Fibroblast of skin of scalp (primary cell): ENCODE measurements at places on chromosomes 2 and 18.
A peak's percentile ranks its signal among the peaks of the same experiment; 100 is the strongest.

DNA sequence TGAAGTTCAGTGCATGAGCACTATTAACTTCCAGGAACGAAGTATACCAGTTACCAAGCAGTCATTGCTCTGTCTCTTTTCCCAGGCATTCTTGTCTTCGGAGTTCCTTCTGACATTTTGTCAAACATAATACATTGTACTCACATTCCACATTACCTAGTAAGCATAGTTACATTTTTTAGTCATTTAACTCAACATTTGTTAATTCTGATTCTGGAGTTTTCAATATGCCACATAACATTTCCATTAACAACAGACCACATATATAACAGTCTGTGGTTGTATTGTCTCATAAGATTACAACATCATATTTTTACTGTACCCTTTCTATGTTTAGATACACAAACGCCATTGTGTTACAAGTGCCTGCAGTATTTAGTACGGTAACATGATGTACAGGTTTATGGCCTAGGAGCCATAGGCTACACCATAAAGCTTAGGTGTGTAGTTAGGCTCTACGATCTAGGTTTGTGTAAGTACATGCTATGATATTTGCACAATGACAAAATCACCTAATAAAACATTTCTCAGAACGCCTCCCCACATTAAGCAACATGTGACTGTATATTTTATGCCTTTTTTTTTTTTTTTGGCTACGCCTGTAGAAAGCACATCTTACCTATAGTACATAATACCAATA lies 187.1 kb downstream of the DYM start:
- peak; percentile 68 for DNase-seq

GRCh38 chr2:42979416-42979869 lies 187.1 kb upstream of the HAAO start:
- DNase-seq, result no peak

- DNase-seq, result peak; percentile 33
These were observed 2040.1 kb upstream of the LRRTM1 start for GRCh38 chr2:82344670-82345069.

GRCh38 chr2:1603059-1603458 lies 141.3 kb downstream of the PXDN start:
- DNase-seq, result no peak

- peak; percentile 34 for DNase-seq
These were observed 234.7 kb downstream of the HRH4 start for GRCh38 chr18:24695168-24695567.

GRCh38 chr18:9293948-9294347 lies 40.6 kb upstream of the TWSG1 start:
- DNase-seq, result no peak

- no peak for DNase-seq
These were observed 84.8 kb downstream of the SETBP1 start for GRCh38 chr18:44765456-44765855.

- DNase-seq, result peak; percentile 41
These were observed 422.7 kb upstream of the TNP1 start for GRCh38 chr2:217282531-217282930.

DNA sequence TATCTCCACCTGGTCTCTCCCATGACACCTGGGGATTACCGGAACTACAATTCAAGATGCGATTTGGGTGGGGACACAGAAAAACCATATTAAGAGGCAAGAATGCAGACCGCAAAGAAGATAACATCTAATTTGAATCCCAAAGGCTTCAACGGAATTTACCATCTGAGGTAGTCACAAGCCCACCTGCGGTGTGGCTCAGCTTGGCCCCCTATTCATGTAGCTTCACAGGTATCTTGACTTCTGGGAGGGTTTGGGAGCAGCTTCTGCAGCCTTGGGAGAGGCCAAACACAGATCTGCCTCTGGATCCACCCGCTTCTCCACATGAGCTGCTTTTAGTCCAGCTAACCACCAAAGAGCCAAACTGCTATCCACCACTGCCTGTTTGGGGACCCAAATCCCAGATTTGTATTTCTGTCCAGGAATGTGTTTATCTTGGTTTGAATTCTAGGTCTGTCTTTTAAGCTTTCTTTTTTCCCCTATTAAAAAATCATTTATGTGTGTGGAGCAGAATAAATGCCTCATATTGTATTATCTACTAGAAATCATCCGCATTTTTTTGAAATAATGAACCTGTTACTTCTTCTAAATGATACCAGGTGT lies 247.6 kb downstream of the DLGAP1 start:
- no peak for DNase-seq

GRCh38 chr2:128269063-128269989 lies 49.3 kb downstream of the HS6ST1 start:
- DNase-seq, result no peak

GRCh38 chr2:237860273-237860935 lies 981 bp downstream of the RAMP1 start:
- DNase-seq, result no peak

DNA sequence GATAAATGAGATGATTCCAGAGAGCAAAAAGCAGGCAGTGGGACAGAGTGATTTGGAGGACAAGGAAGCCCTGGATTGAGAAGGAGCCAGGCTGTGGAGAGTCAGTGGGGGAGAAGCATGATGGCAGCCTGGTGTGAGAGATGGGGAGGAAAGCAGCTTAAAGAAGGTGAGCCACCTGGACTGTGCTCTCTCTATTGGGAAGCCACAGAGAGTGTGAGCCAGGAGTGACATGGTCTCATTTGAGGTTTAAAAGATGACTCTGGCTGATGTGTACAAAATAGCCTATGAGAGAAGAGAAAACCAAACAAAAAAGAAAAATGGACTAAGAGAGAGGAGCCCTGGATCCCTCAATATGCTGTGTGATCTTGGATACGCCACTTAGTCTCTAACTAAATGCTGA lies 12.9 kb upstream of the EPAS1 start:
- no peak for DNase-seq

DNA sequence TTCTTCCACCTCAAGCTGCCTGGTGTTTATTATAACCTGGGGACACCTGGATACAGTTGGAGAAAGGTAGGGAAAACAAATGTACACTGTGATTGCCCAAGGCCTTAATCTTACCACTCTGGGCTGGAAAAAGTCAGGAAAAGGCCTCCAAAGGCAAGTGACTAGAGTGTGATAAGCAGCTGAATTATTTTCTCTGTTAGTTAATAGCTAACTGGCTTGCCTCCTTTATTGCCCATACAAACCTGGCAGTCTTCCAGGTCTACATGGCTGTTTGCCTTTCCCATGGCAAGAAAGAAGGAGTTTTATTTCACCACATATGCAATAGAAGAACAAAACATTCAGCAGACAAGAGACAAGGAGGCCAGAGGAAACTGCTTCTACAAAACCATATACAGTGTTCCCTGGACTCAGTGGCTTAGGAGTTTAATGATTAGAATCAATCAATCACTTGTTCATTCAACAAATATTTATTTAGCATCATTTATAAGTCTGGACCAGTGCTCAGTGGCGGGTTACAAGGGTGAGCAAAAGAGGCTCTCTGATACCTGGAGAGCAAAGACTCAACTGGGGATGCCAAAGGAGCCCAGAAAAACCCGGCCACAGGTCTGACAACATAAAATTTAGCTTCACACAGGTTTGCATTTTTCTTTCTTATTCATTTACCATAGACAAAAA lies 27.5 kb upstream of the SUCLG1 start:
- DNase-seq, result peak; percentile 41

DNA sequence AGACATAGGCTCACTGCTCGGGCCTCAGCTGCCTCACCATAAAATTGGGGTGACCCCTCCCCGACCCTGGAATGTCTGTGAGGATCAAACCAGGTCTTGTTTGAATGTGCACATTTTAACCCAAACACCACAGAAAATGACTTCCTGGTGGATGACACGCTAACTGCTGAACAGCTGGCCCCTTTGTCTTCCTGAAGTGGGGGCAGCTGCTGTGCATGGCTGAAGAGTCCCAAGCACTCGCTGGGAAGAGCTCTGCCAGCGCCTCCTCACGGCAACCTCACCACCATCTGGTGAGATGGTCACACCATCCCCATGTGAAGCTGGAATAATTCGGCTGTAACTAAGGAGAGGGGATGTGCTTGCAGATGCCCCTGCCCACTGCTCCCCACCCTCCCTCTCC lies 34.0 kb downstream of the AQP12A start:
- no peak for DNase-seq

- peak; percentile 28 for DNase-seq
These were observed 5.9 kb upstream of the ATP5MC3 start for GRCh38 chr2:175187378-175187777.

- DNase-seq, result peak; percentile 67
These were observed 312.7 kb downstream of the TCF4 start for GRCh38 chr18:55275039-55275901.

DNA sequence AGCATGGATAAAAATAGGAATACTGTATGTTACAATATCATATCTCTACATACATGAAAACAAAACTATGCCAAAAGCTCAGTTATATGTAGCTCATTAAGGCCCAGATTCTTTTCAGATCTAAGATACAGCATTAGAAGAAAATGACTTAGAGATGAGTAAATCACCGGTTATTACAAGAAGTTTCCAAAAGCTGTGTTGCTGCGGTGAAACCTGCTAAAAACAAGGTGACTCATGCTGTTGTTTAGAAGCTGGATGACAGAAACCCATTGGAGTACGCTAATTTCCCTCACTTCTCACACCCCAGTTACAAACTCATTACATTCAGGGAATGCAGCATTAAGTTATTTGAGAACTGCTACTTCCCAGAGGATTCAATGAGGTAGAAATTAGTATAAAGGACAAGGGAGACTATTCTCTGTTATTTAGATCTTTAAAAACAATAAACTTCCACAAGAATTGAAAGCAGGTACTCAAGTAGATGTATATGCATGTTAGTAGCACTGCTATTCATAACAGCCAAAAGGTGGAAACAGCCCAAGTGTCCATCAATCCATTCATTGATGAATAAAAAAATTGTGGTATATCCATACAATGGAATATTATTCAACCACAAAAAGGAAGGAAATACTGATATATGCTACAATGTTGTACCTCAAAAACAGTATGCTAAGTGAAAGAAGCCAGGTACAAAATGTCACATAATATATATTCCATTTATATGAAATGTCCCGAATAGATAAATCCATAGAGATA lies 32.6 kb downstream of the RBKS start:
- DNase-seq, result peak; percentile 25

DNA sequence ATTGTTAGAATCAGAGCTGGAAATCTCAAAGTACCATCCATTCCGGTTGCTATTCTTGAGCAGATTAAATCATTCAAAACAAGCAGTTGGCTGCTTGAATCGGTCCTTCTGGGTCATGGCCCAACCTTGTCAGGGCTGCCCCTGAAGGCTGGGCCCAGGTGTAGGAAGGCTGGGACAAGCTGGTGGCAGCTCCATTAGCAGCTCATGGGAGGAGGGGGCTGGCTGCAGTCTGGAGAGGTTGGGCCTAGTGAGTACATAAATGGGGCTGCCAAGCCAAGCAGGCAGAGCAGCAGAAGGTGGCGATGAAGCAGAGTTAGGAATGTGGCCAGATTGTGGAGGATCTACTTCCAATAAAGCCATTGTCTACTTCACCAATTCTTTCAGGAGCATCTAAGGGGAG lies 81.4 kb downstream of the ADCYAP1 start:
- no peak for DNase-seq

GRCh38 chr2:148501545-148501944 lies 143.0 kb upstream of the EPC2 start:
- DNase-seq, result no peak

- DNase-seq, result no peak
These were observed 27.7 kb downstream of the B3GNT7 start for GRCh38 chr2:231423176-231423575.

- no peak for DNase-seq
These were observed 81.0 kb downstream of the TPO start for GRCh38 chr2:1494257-1494656.

DNA sequence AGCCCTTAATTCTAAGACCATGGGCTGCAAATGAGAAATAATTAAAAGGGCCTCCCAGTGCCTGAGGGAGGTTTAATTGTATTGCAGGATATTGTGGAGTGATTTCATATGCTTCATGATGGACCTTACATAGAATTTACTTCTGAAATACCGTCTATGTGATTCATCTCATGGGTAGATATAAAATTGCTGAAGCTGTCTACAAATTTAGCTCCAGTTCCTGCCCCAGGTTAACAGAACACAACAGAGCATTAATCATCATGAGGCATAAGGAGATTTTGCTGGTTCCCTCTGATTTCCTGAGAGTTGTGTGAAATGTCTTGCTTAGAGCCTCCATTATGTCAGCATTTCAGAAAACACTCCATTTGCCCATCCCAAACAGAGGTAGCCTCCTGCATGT lies 770 bp downstream of the UPP2 start:
- no peak for DNase-seq

GRCh38 chr2:170212625-170213280 lies 34.8 kb downstream of the MYO3B start:
- DNase-seq, result no peak

- no peak for DNase-seq
These were observed 62.3 kb downstream of the ROCK1 start for GRCh38 chr18:21049306-21049705.

- no peak for DNase-seq
These were observed 365.2 kb downstream of the AKAIN1 start for GRCh38 chr18:4831791-4832375.

GRCh38 chr2:38789691-38790090 lies 11.7 kb downstream of the GEMIN6 start:
- no peak for DNase-seq

- no peak for DNase-seq
These were observed 848 bp downstream of the VRK2 start for GRCh38 chr2:58047373-58047935.

DNA sequence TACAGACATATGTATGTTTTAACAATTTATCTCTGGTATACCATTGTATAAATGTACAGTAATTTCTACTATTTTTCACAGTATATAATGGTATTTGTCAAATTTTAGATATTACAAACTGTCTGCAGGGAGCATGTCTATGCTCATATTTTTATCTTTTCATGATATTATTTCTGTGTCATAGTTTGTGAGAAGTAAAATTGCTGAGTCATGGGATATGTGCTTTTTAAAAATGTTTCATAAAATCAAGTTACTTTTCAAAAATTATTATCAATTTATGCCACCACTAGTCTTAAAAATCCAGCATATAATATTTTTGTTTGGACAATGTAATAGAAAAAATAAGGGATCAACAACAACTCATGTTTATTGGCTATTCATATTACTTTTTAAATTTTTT lies 9.1 kb upstream of the ZNF804A start:
- DNase-seq, result no peak

DNA sequence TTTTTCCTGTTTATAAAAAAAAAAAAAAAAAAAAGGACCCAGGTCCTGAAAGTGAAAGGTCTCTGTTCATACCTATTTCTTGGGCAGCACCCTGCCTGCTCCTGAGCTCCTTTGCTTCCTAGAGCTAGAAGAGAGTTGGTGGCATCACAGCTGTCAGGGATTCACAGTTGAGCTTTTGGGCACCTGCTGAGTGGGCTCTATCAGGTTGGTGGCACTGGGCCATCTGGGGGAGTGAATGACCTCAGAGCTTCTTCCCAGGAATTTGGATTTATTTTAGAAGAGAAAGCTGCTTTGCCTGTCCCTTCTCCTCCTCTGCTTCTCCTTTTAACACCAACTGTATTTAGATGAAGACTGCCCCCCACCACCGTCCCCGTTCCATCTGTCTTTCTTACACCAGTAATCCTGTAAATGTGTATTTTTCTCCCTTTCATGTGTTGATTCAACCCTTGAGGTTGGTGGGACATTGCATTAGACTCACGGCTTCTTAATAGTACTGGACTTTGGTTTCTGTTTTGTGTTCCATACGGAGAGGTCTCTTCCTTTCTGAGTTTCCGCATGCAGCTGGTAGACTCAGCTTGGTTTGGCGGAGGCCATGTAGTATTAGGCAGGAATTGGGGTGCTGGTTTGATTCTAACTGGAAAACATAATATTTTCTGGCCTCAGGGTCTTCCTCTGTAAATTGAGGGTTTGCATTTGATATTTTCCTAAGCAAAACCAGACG lies 7.6 kb upstream of the MGAT5 start:
- no peak for DNase-seq
